ENCODE measurements at places on chromosomes 12 and 14.

DNA sequence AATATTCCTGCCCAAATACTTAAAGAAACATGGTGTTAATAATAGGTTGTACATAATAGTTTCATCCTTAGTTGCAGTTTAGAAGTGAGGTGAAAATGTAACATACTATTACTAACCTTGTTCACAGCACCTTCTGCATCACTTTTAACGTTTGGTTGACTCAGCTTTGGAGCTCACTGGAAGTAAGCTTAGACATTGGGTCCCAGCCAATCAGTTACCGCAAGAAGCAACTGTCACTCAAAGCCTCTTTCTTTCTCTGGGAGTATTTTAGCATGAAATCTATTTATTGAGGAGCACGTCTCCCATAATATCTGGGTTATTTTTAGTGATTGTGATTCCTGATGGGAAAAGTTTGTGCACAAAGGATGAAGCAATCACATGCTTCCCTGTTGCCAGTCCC is 472.6 kb downstream of the SNAPC1 start:
- DNase-seq = no peak

DNA sequence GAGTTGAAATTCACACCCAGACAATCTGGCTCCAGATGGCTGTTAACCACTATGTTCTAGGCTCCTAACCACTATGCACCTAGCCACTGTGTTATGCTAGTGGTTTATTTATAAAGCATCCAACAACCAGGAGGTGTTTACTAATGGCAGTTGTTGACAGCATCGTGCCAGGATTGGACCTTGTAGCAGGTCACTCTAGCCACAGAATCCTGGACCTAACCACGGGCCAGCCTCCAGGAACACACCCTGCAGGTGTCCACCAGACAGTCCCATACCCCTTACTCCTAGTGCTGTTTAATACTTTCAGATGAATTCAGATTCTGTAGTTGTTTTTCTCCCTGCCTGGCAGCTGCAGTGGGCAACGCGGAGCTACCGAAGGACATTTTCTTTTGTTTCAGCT is 109.4 kb upstream of the MYL2 start:
- no peak for DNase-seq

DNA sequence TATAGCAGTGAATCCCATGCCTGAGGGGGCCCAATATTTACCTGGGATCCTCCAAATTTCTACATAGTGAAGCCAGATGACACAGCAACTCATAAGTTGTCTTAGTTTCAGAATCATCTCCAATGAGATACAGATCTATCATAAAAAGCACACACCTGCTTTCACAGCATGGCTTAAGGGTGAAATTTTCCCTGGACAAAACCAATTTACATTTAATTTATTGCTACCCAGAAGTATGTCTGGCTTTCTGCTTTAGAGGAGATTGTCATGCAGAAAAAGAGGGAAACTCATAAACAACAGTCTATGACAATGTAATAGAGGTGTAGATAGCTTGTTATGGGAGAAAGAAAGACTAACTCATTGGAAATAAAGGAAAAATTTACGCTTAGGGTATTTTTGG is 113.0 kb downstream of the MGAT4C start:
- DNase-seq = no peak

GRCh38 chr12:106910202-106910601 is 45.5 kb upstream of the TMEM263 start:
- DNase-seq = no peak

GRCh38 chr12:46682148-46682547 is 143.6 kb downstream of the SLC38A4 start:
- no peak for DNase-seq

DNA sequence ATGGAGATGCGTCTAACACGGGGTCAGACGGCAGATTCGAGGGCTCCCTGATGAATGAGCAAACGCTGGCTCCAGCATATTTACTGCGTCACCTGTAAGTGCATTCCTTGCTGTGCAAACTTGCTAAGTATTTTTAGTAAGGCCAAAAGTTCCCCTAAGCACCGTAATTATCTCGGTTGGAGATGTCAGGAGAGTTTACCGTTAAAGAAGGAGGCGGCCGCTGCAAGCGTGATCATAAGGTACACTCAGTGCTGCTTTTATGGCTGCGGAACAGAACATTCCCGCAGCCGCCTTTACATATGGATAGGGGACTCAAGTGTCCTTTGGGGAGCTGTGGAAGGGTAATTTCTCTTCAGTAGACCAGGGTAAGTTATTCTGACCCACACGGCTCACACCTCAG is 175.6 kb downstream of the GLT1D1 start:
- no peak for DNase-seq

DNA sequence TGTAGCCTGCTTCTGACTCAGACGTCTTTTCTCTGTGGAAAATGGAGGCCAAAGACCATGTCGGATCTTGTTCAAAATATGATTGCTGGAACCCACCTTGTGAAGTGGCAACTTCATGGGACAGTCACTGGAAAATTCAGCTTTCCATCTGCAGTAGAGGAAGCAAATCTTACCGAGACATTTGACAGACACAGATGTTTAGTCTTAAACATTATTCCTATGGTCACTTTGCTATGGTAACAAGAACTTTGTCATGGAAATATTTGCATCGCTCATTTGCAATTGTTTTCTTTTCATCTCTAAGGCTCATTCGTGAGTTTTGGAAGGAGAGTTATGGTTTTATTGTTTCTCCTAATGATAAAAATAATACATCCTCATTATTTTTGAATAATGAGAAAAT is 98.3 kb upstream of the HIF1A start:
- DNase-seq = no peak

DNA sequence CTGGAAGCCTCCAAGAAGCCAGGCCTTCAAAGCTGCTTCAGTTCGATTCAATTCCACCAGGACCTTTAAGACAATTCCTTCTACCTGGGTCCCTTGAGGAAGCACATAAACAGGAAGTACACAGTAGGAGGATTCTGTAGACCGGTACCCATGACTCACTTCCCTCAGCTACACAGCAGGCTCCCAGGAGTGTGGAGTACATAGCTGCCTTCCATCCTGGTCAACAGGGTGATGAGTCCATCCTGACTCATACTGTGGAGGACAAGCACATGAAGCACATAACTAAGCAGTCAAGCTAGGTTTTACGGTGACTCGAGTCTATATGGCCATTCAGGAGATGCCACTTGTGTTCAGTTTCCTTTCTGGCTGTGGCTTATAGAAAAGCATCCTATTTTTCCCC is 197.6 kb upstream of the RBM19 start:
- DNase-seq = no peak

DNA sequence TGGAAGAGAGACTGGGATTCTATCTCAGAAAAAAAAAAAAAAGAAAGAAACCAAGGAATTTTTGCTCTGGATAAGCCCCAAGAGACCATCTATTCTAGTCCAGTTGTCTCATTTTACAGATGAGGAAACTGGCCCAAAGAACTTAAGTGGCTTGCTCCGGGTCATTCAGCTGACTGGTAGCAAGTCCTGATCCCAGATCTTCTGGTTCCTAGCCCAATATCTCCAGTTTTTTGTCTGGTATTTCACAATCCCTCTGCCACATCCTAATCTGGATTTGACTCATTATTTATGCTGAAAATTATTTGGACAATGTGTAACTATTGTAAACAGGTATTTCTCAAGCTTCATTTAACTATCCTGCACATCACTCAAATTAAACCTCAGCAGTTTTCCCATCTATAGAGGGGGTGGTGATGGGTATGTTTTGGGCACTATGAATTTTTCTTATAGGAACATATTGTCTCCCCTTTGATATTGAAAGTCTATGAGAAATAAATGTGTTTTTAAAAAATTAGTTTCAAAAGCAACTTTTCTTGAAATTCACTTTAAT is 43.4 kb downstream of the PPP2R5E start:
- no peak for DNase-seq

DNA sequence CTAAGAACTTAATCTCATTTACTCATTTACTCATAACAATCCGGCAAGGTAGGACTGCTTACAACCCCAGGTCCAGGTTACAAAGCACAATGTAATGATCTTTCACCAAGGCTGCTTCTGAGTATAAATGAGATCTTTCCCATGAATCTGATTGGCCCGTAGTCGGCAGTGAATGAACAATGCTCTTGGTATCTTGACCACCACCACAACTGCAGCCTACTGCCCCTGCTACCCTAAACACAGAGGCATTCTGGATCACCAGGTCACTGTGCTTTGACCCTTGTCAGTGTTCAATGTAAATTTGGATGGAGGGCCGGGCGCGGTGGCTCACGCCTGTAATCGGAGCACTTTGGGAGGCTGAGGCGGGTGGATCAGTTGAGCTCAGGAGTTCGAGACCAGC is 15.9 kb downstream of the FAM181A start:
- DNase-seq = no peak

GRCh38 chr12:94616203-94616729 is 34.1 kb downstream of the TMCC3 start:
- DNase-seq = peak; percentile 24

- peak; percentile 83 for DNase-seq
These were observed 13.2 kb upstream of the GALNT9 start for GRCh38 chr12:132342251-132343227.

- DNase-seq = no peak
These were observed 87.0 kb downstream of the ERC1 start for GRCh38 chr12:1078002-1078401.

DNA sequence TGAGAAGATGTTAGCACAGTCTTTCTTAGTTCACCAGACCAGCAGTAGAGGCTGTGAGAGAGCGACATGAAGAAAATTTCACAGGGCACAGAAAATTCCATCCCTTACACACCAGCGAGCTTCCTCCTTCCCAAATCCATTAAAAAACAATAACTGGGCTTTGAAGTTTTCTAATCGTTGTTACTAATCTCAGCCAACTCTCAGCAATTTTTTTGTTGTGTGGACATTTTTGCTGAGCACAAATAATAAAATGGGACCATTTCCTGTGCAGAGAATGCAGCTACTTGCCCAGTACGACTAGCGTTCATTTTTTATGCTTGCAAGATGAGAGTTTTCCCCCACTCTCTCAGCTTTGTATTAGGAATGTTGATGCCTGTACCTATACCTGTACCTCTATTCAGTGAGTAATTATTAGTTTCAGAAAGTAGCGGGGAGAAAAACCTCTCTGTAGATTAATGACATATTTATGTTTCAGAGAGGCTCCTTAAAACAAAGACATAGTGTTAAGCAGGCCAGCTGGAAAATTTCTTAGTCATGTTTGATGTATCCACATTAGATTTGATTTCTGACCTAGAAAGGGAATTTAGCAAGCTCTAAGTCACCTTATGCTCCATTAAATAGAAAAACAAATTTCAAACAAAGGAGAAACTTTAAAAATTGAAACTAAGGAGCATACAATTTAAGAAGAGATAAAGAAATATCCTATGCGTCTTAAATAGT is 146.5 kb downstream of the SRGAP1 start:
- no peak for DNase-seq

- peak; percentile 40 for DNase-seq
These were observed 25.8 kb upstream of the STRAP start for GRCh38 chr12:15856097-15856982.

- DNase-seq = peak; percentile 92
These were observed 22.2 kb upstream of the HSPB8 start for GRCh38 chr12:119156401-119157044.

- DNase-seq = no peak
These were observed 12.3 kb upstream of the PPFIBP1 start for GRCh38 chr12:27511723-27512045.

DNA sequence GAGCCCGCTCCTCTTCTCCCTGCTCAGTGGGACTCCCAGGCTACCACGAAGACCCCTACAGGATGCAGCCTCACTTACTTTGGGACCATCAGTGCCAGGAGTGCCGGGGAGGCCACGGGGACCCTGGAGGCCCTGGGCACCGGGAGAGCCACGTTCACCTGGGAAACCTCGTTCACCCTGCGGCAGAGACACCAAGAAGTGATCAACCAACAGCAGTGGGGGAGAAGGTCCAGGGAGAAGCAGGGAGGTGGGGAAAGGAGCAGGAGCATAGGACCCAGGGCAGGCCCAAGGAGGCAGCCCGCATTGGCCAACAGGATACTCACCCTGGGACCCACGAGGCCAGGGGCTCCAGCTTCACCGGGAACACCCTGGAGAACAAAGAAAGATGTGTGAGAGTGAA is 19.4 kb downstream of the TMEM106C start:
- no peak for DNase-seq

GRCh38 chr14:51723990-51724389 is 72.3 kb downstream of the FRMD6 start:
- no peak for DNase-seq

- peak; percentile 76 for DNase-seq
These were observed 96.9 kb upstream of the FGD4 start for GRCh38 chr12:32302218-32303173.

DNA sequence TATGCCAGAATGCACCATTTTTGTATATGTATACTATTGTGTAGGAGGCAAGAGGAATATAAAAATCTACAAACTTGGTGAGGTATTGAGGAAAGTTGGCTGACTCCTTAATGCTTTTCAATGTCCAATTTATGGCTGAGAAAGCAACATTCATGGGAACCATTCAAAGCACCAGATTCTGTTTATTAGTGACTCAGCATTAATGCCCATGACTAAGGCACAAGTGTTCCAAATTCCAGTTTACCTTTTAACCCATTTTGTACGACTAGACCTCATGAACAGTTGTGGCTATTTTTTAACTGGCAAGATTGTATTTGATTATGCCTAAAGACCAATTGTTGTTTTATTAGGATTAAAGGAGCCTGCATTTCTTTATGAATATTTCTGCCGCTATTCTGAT is 375.4 kb upstream of the ATP2B1 start:
- DNase-seq = no peak

DNA sequence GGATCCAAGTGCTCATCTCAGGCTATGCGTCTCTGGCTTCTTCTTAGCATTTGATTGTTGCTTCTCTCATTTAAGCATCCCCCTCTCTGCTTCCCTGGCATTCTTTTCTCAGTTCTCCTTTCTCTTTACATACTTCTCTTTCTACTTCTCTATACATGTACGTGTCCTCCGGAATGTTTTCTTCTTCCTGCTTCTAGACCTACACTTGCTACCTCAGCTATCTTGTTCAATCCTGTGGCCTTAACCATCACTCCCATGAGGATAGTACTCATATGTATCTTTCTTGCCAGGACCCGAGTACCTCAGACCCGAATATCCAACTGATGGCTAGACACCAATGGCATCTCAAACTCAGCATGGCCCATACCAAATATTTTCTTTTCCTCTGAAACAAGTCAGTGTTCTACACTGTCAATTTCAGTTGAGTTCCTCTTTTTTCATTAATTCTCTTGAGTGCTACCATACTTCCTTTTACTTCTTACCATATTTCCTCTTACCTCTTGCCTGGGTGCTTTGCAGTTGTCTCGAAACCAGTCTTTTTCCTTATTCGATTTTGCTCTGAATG is 115.1 kb upstream of the SLC38A2 start:
- DNase-seq = no peak

GRCh38 chr12:49609059-49609874 is 3.8 kb upstream of the FAM186B start:
- DNase-seq = no peak

DNA sequence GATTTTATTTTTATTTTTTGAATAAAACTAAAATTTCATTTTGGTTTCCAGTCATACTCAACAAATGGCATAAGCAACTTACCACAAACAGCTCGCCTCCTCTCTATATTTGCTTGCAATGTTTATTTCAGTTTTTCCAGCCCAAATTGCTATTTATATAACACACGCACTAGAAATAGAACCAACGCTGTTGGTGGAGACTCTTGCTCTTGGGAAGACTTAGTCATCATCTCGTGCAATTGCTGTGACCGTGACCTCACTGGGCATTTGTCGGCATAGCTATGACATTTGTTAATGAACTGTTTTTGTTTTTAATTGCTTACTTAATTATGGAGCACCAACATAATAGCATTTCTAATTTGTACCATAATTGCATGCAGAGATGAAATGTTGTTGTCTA is 153.1 kb upstream of the OTX2 start:
- no peak for DNase-seq

GRCh38 chr12:102848832-102849231 is 68.2 kb downstream of the PAH start:
- DNase-seq = peak; percentile 18

- no peak for DNase-seq
These were observed 357.3 kb downstream of the DUSP6 start for GRCh38 chr12:88994971-88995370.

All from iPS-NIHi11 (cell line).